ENCODE measurements at places on chromosomes 3 and 15.

GRCh38 chr15:35442742-35443141 lies 103.2 kb downstream of the DPH6 start:
- no peak for DNase-seq

- DNase-seq = no peak
These were observed 22.3 kb upstream of the SLMAP start for GRCh38 chr3:57733790-57734189.

- DNase-seq = no peak
These were observed 86.1 kb upstream of the BCL6 start for GRCh38 chr3:187831125-187832051.

- DNase-seq = no peak
These were observed 25.0 kb downstream of the SCG3 start for GRCh38 chr15:51706291-51706690.

DNA sequence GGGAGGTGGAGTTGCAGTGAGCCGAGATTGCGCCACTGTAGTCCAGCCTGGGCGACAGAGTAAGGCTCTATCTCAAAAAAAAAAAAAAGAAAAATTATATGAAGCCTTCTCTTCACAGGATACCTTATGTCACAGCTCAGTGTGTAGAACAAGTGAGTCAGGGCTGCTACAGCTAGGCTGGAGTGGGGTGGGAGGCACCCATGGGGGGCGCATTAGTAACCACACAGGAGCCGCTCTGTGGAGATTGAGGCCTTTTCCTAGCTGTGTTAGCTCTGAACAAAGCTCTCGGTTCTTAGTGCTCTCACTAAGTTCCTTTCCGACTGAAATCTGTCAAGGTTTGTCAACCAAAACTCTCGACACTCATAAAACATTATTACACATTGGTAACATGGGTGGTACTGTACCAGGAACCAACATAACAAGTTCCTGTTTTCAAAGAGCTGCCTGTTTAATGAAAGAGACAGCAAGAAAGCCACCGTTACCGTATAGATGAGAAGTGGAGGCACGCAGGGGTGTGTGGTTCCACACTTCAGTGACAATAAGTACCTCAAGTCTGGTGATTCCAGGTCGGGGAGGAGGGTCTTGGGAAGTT lies 4.5 kb downstream of the LRRC31 start:
- DNase-seq = peak; percentile 58

DNA sequence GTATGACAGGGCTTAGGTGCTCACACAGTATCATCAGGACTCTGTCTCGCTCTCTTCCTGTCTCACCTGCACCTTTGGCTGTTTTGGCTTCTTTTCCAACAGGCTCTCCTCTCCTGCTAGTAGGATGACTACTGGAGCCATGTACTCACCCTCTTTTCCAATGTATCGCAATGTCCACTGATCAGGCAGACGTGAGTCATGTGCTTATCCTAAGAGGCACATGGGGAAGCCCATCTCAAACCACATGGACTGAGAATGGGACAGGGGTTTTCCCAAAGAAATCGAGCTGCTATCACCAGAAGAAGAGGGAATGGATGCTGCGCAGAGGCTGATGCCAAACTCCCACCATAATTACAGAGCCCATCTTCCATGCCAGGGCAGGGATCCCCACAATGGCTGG lies 180.6 kb downstream of the IL5RA start:
- DNase-seq = no peak

DNA sequence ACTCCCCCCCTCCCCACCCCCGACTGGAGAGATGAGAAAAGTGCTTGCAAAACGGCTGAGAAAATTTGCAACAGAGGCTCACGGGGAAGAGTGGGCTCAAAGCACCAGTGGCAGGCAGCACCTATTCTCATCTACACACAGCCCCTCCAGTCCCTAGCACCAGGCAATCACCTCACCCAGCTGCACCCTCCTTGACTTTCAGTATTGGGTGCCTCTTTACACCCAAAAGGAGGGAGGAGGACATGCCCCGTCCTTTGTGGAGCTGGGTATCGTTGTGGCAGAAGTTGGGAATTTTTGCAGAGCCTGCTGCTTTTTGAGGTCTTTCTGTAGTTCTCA lies 182.8 kb upstream of the TOPAZ1 start:
- DNase-seq = no peak

- DNase-seq = no peak
These were observed 157.4 kb downstream of the SHOX2 start for GRCh38 chr3:157948605-157949383.

- DNase-seq = no peak
These were observed 2.7 kb upstream of the NR2E3 start for GRCh38 chr15:71807691-71808091.

DNA sequence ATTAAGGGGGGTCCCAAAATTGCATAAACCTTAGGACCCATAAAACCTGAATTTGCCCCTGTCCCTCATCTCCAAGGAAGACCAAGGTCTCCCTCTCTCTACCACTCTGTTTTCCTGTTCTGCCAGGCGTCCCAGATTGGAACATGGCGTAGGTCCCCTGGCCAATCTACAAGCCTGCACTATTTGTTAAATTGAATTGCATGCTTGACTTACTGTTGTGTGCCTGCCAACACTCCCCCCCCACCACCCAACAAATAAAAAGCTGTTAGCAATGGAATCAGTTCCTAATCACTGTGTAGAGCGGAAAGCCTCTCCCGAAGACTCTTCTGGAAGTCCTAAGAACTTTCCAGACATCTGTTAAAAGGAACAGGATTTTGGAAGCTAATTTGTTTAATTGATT lies 11.7 kb downstream of the CTXND1 start:
- DNase-seq = no peak

- DNase-seq = no peak
These were observed 114.7 kb downstream of the GADL1 start for GRCh38 chr3:30779686-30780287.

DNA sequence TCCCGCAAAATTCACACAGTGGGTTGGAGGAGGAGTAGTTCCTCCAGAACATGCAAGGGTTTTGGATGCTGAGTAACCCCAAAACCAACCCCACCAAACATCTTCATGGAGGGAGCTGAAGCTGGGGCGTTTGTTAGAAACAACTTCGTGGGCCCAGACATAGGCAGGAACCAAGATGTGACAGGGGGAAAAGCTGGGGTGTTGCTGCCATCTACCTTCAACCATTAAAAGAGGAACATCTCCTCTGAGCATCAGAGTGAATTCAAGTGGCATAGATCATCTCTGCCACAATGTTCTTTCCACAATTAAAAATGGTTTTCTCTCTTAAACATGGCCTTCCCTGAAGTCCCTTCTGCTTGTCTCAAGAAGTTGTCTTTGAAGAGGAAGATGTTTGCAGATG lies 20.5 kb downstream of the SIDT1 start:
- peak; percentile 13 for DNase-seq

- no peak for DNase-seq
These were observed 3.8 kb upstream of the PCOLCE2 start for GRCh38 chr3:142892714-142893113.

- DNase-seq = no peak
These were observed 1126.8 kb downstream of the SI start for GRCh38 chr3:163951397-163951987.

DNA sequence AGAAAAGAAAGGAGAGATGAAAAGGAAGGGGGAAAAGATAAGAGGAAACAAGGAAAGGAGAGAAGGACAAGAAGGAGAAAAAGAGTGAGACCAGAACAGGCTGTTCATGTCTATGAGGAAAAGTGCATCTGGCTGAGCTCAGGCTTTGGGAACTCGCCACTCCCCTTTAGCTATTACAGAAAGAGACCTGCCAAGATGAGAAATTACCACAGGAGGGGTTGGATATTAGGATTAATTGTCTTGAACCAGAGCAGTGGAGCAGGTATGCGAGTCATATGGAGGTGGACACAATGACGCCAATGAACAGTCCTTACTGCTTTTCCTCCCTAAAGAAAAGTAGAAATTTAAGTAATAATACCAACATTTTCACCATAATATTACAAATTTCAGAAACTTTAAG lies 577.0 kb upstream of the ARRDC4 start:
- DNase-seq = no peak

DNA sequence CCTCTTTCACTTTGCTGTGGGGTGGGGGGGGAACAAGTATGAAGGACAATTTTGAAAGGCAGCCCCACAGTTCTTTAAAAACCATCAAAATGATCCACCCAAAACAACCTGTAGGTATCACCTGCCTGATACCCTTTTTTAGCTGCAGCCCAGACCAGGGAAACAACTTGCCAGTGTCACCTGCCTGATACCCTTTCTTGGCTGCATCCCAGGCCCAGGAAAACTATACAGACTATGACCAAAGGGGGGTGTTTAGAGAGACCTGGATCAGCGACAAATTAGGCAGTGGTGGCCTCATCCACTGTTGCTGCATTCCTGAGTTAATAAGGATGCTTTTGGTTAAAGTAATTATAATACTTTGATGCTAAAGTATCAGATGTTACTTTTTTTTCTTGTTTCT lies 122.0 kb downstream of the VPS13C start:
- DNase-seq = no peak

DNA sequence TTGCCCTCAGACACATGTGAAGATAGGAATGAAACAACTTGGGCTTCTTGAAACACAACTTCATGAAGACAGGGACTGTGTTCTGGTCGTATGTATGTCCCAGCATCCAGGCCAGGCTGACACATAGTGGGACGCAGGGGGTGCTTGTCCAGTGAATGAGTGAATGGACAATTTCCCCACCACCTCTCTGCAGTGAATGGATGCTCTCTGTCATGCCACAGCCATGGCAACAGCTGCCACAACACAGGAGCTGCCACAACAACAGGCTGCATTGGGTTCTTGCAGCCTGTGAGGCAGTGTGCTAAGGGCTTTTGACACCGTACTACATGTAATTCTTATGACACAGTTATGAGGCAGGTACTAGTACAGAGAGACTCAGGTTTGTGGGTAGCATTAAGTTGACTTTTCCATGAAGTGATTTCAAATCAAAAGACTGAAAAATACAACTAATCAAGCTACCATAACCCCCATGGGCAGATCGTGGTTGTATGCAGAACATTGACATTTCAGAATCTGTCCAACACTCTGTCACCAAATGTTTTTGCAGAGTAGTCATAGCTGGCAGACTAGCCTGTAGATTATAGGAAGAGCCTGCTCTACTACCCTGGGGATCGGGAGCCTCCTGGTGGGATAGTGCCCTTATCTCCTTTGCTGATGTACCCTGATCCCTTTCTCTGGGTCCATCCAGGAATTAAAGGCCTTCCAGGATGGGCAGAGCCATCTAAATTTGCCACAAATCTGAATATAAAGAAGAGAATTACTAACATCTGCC lies 40.8 kb downstream of the CLSTN2 start:
- no peak for DNase-seq

- DNase-seq = no peak
These were observed 39.0 kb downstream of the ESYT3 start for GRCh38 chr3:138473391-138473790.

GRCh38 chr15:70196372-70197316 lies 98.9 kb upstream of the TLE3 start:
- DNase-seq = no peak

GRCh38 chr3:100516838-100517237 lies 24.4 kb downstream of the TMEM45A start:
- no peak for DNase-seq

GRCh38 chr15:85120351-85121113 lies 138.9 kb downstream of the PDE8A start:
- DNase-seq = no peak

DNA sequence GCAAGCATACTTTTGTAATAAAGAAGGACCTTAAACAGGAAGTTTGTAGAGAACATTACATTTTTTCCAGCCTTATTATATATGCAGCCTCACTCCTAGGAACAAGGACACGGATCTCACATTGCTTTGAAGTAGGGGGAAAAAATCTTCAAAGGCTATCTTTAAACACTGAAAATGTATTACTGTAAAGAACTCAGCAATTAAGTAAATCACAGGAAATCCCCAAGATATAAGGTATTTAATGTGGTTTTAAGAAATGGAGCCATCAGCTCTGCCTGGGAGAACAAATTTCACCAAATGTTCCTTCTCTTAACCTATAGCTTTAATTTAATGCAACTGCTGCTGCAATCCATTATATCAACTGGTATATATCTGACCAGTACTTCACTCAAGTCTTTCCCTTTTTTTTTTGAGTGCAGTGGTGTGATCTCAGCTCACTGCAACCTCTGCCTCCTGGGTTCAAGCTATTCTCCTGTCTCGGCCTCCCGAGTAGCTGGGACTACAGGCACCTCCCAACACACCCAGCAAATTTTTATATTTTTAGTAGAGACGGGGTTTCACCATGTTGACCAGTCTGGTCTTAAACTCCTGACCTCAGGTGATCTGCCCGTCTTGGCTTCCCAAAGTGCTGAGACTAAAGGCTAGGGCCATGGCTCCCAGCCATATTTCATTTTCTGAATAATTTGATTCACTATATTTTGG lies 2.8 kb downstream of the BTLA start:
- peak; percentile 22 for DNase-seq

DNA sequence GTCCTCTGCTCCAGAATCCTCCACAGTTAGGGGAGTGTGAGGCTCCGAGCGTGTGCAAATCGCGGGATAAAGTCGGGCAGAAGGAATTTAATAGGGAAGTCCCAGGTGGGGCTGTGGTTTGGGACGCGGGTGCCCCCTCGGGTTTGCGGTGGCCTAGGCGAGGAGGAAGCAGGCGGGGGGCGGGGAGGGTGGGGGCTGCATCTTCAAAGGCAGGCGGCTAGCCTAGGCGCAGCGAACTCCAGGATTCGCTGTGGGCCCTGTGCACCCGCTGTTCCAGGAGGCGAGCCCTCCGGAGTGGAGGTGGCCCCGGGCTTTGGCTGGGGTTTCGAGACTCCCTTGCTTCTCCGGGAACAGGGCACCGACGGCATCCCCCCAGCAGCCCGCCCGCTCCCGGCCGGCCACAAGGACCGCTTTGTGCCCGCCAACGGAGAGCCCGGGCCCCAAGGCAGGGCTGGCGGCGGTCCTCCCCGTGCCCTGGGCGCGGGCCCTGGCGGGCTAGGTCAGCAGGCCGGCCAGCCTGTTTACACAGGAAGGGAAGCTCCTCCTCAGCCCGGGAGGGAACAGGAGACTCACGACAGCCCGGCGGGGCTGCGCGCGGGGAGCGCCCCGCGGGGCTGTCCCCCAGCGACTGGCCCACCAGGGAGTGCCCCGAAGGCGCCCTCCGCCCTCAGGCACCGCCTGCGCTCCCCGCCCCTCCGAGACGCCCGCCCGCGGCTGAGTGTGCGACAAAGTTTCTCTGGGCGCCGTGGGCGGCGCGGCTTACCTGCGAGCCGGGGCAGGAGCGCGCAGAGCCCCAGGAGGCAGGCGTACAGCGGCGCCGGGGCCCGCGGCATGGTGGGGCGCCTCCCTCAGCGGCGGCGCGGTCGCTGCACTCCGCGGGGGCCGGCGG lies 753 bp downstream of the ITGB5 start:
- DNase-seq = no peak

- DNase-seq = no peak
These were observed 41.6 kb downstream of the TRANK1 start for GRCh38 chr3:36903119-36903882.

- DNase-seq = no peak
These were observed 2.2 kb downstream of the FAM174B start for GRCh38 chr15:92653366-92653765.

GRCh38 chr3:45381168-45381852 lies 7.1 kb upstream of the LARS2 start:
- no peak for DNase-seq

- no peak for DNase-seq
These were observed 113.0 kb upstream of the PTPRG start for GRCh38 chr3:61448378-61448777.

Data from naive thymus-derived CD8-positive, alpha-beta T cell (primary cell).